ENCODE measurements at places on chromosomes 2 and 18.
A peak's percentile ranks its signal among the peaks of the same experiment; 100 is the strongest.

DNA sequence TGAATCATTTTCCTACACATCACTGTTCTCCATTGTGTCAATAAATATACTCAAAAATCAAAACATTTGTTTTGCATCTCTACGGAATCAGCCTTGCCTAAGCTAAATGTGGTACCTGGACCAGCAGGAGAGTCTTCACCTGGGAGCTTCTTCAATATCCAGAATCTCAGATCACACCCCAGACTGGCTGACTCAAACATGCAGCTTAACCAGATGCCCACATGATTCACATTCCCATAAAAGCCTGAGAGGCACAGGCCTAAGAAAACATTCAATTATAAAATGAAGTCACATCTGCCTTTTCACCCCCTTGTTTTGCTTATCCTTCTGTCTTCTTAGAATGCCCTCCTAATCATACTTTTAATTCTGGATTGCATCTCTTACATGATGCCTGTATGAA lies 1045.5 kb upstream of the NXPH2 start:
- no peak for DNase-seq

- DNase-seq = no peak
These were observed 151.3 kb downstream of the ZFP36L2 start for GRCh38 chr2:43075054-43075593.

- no peak for DNase-seq
These were observed 255.1 kb upstream of the ETAA1 start for GRCh38 chr2:67142071-67142470.

GRCh38 chr2:100884145-100884621 lies 64.2 kb downstream of the NPAS2 start:
- DNase-seq = no peak

DNA sequence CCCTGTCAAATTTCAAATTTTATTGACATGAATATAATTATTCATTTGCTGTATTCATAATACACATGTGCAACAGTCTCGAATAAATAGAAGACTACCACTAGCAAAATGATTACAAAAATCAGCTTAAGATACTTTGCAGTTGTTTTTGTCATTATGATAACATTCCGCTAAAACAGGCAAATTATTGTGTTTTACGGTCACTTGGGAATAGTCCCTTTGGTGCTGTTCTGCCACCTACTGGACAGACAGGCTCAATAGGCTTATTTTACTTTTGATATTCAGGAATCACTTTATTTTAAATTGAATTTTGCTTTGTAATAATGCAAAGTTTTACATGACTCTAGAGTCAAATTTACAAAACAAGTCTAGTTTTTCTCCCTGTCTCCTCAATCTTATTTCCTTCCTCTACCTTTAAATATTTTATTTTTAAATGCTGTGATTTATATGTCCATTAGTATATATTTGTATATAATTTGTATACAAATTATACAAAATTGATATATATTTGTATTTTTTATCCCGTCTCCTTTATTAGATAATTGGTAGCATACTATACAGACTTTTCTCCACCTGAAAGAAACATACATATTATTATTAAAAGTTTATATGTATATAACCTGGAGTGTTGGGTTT lies 456.3 kb downstream of the DLGAP1 start:
- DNase-seq = no peak

- no peak for DNase-seq
These were observed 65.8 kb upstream of the SLC35F5 start for GRCh38 chr2:113822087-113822815.

- no peak for DNase-seq
These were observed 193.3 kb upstream of the RBBP8 start for GRCh38 chr18:22739789-22740188.

- DNase-seq = no peak
These were observed 68.1 kb downstream of the RMDN2 start for GRCh38 chr2:37993143-37993542.

DNA sequence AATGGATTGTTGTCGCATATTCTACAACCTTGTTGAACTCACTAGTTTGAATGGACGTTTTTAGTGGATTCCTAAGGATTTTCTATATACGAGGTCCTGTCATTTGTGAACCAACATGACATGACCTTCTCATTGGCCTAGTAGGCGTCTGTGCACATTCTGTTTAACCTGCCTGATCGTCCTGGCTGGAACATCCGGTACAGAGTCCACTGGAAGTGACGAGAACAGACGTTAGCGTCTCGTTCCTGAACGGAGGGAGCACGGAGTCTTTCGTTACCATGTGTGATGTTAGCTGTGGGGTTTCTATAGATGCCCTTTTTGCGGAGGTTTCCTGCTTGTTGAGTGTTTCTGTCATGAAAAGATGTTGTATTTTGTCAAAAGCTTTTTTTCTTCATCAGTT lies 61.9 kb downstream of the SLC66A2 start:
- DNase-seq = no peak

- no peak for DNase-seq
These were observed 25.7 kb upstream of the ZSWIM2 start for GRCh38 chr2:186874713-186875112.

DNA sequence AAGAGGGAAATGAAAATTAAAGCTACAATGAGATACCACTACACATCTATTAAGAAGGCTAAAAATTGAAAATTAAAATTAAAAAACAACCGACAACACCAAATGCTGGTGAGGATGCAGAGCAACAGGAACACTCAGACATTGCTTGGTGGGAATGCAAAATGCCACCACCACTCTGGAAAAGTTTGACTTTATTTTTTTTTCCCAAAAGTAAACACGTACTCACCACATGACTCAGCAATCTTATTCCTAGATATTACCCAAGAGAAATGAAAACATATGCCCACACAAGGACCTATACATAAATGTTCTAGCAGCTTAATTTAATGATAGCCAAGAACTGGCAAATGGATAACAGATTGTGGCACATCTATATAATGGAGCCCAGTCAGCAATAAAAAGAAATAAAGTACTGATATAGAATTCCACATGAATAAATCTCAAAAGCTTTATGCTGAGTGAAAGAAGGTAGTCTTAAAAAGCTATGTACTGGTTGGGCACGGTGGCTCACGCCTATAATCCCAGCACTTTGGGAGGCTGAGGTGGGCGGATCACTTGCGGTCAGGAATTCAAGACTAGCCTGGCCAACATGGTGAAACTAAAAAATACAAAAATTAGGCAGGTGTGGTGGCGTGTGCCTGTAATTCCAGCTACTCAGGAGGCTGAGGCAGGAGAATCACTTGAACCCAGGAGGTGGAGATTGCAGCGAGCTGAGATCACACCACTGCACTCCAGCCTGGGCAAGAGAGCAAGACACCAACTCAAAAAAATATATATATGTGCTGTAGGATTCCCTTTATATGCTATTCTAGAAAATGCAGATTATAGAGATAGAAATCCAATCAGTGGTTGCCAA lies 4.2 kb upstream of the PROC start:
- no peak for DNase-seq

- DNase-seq = no peak
These were observed 1.2 kb upstream of the SGPP2 start for GRCh38 chr2:222423186-222423585.

DNA sequence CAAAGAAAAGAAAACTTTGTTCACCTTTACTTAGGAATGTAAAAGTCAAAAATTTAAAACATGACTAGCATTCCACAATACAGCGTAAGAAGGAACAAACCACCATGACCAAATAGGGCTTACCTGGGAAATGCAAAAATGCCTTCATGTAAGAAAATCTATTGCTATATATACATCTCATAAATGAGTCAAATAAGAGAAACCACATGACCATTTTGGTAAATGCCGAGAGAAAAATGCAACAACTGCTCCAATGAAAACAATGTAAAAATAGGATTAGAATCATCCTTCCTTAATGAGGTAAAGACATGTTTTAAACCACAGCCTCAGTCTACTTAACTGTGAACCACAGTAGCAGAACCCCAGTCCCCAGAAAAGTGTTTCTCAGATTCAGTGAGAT lies 49.4 kb downstream of the TGOLN2 start:
- no peak for DNase-seq

DNA sequence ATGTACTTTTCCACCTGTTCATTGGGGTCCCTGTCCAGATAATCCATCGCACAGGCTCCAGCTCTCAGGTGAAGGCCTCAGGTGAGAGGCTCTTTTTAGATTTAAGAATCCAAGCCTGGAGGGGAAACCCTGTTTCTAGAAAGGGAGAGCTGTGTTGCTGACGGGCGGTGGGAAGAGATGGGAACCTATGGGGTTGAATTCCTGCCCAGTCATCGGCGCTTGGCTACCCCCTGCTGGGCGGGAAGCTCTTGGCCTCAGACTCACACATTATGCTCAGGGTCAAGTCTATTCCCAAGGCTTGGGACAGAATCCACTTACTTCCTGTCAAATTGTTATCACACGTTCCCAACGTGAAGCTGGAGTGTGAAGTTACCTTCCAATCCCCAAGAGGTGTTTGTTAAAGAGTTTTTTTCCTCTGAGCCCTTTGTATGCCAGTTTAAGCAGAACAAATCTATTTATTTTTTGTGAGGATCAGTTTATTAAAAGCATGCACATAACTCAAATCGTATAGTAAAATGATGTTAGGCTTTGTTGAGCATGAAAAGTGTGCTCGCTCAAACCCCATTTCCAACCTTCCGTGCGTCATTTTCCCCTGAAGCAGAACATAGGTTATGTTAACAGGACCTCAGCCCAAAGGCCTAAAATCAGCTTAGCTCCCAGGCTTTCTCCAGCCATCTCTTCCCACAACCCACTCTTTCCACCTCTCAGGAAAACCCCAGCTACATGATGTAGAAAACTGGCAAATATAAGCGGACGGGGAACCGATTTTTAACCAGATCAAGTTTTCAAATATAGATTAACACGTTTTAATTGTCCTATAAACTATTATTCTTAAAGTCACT lies 181.7 kb upstream of the ETAA1 start:
- no peak for DNase-seq

GRCh38 chr2:132252191-132252893 lies 90.6 kb upstream of the ANKRD30BL start:
- no peak for DNase-seq

- no peak for DNase-seq
These were observed 70.1 kb upstream of the STPG4 start for GRCh38 chr2:47225061-47225783.

DNA sequence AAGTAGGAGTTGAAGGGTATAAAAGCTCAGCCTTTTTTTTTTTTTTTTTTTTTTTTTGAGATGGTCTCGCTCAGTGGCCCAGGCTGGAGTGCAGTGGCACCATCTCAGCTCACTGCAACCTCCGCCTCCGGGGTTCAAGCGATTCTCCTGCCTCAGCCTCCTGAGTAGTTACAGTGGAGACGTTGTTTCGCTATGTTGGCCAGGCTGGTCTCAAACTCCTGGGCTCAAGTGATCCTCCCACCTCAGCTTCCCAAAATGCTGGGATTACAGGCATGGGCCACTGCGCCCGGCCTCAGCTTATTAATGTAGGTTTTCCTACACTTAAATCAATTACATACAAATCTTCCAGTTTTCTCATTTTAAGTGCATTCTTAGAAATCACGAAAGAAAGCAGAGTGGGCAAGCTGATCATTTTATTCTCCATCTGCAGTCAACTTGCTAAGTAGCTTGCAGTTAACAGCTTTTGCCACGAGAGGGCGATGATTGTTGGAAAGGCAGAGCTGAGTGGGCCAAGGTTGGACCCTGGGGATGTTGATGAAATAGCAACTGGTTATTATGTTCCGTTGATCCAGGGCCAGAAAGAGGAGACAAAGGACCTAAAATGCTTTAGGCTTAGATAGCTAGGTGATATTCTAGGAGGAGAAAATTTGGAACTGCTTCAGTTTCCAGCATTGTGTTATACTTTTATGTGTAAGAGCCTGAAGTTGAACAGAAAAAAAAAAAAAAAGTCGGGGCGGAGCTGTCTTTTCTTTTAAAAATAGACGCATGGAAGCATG lies 234.4 kb upstream of the EPAS1 start:
- DNase-seq = peak; percentile 26

- no peak for DNase-seq
These were observed 93.6 kb downstream of the ASAP2 start for GRCh38 chr2:9300214-9300613.

DNA sequence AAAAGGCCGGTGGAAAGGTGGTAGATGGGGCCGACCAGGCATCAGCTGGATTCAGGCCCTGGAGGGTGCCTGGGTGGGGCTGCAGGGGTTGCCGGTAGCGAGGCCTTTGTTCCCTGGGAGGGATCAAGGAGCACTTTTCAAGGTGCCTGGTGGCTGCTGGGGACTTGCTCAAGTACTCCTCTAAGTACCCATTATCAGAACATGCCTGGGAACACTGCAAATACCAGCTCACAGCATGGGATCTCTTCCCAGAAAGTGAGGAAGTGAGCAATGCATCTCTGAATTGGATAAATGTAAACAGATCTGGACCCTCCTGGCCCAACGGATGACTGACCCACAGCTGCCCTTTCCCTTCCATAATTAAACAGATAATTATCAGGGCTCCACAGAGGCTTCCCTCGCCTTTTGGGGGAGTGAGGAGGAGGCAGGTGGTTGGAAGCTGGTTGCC lies 210.5 kb downstream of the SH3RF3 start:
- no peak for DNase-seq

GRCh38 chr2:118103951-118104940 lies 16.0 kb downstream of the INSIG2 start:
- no peak for DNase-seq

GRCh38 chr2:48927355-48927754 lies 171.8 kb upstream of the LHCGR start:
- no peak for DNase-seq

GRCh38 chr18:78601349-78601748 lies 378.3 kb upstream of the SALL3 start:
- DNase-seq = no peak

- no peak for DNase-seq
These were observed 24.6 kb downstream of the KIF1A start for GRCh38 chr2:240795454-240795853.

DNA sequence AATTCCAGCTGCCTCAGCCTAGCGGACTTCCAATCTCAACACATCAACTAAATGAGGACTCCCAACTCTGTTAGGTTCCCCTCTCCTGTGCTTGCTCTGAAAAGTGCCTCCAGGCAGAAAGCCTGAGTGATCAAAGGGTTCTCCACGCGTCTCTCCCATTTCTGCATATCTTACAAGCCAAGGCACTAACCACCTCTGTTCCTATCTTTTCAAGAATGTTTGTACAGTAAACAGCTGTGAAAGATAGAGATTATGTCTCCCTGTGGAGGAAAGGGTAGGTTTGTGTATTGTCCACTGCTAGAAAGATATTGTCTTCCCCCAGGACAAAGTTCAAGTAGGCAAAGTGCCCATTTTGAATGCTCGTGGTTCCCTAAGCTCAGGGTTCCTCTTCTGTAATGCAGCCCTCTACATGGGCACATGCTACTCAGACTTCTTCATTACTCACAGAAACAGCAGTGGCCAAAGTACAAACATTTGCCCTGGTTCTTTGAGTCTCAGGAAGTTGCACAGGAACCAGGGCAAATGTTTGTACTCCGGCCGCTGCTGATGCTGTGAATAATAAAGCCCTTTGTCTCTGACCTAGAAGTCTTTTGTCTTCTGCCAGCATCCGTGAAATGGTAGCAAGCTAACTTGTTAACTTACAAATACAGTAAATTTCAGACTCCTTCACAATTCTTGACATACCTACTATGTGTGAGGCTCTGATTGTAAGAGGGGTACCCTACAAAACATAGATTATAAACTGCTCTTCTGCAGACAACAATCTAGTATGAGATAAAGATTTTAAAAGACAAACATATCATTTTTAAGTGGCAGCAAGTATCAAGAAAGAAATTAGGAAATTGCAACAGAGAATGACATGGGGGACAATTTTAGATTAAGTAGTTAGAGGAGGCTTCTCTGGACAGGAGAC lies 44.5 kb downstream of the PKDCC start:
- DNase-seq = no peak

GRCh38 chr18:13643261-13643751 lies 83.1 kb downstream of the FAM210A start:
- DNase-seq = no peak
